Large intestine (tissue), 12 donors: ENCODE measurements at places on chromosomes 1 and 21.

- no peak for DNase-seq
Measured at GRCh38 chr1:147077936-147078605, 94.2 kb downstream of the PRKAB2 start.

GRCh38 chr1:28718586-28719331 lies 18.0 kb upstream of the YTHDF2 start:
- DNase-seq: no peak

DNA sequence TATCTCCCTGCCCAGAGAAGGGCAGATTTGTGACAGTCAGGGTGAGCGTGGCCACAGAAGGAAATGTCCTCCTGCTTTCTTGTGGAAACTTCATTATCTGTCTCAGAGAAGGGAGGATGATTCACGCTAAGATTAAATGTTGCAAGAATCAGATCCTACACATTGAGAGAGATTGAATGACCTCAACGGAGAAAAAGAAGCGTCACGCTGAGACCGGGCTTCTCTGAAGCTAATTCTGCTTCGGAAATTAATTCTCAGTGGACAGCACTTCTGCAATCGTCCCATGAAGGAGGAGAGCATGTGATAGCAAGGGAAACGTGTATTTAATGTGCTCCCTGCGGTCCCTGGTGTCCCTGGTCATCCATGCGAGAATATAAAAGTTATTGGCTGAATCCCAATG lies 19.8 kb upstream of the C1orf21 start:
- no peak for DNase-seq

DNA sequence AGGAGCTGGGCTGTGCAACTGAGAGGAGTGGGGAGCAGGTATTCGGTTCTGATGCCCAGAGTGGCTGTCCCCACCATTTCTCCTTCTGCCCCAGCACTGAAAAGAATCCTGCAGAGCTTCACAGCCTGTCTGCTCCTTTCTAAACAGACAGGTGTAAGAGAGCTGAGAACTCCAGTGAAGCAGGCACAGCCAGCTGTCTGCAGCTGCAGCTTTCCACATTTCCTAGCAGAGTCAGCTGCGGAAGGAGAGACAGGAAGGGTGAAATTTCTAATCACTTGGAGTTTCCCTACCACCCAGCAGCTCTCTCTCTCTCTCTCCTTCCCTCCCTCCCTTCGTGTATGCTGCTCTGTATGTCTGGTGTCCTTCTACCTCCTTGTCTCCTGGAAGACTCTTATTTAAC lies 40.5 kb upstream of the GJB5 start:
- DNase-seq: no peak

DNA sequence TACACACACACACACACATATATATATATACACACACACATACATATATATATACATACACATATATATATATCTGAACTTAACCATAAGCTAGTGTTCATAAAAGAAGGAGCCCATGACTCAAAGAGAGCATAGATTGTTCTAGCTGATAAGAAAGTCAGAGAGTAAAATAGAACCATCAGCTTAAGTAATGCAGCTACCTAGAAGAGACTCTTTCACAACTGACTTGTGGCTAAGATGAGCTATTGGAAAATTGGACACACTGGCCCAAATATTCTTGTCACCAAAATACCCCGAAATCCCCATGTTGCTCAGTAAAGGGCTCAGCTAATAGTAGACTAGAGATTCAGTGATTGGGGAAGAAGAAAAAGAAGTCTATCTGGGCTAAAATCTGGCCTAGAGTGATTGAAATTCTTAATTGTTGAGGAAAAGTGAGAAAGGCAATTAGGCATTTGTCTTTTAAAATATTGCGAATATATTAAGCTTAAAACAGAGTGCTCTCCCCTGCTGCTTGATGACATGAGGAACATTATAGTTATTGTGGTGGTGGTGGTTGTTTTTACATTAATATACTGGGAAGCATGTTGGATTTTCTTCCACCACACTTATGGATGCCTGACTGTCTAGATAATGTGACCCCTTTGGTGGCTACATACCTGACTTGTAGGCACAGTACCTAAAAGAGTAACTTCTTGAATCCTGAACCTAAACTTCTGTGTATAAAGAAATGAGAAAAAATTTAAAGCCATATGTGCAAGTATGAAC lies 6.3 kb downstream of the SLAMF1 start:
- DNase-seq: no peak

- DNase-seq: no peak
Measured at GRCh38 chr1:76335882-76336281, 261.3 kb downstream of the ST6GALNAC3 start.

DNA sequence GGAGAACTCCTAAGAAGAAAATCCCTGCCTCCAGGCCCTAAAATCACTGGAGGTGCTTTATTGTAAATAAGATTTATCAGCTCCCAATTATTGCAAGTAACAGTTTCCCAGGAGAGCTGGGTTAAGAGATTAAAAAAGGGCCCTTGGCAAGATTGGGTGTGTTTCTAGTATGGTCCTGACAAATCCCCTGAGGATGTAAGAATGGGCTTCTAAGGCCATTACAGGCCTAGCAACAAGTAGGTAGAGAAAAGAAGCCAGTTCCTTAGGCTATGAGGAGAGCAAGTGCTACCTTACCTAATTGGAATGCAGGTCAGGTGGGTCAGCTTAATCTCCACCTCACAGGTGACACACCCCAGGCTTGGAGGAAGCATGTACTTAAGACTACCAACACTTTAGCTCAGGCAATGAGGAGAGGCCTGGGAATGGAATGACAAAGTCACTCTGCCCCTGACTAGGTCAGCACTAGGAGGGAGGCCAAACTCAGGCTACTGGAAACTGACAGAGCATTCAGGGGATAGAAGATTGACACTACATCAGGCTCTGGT lies 6.8 kb upstream of the OTUD7B start:
- DNase-seq: peak; percentile 80

GRCh38 chr1:196407358-196408051 lies 200.7 kb downstream of the KCNT2 start:
- no peak for DNase-seq

GRCh38 chr1:236870721-236871120 lies 75.6 kb downstream of the MTR start:
- no peak for DNase-seq

GRCh38 chr1:156550346-156550745 lies 22.0 kb downstream of the IQGAP3 start:
- no peak for DNase-seq

- no peak for DNase-seq
Measured at GRCh38 chr1:171296897-171297296, 17.1 kb upstream of the FMO4 start.

DNA sequence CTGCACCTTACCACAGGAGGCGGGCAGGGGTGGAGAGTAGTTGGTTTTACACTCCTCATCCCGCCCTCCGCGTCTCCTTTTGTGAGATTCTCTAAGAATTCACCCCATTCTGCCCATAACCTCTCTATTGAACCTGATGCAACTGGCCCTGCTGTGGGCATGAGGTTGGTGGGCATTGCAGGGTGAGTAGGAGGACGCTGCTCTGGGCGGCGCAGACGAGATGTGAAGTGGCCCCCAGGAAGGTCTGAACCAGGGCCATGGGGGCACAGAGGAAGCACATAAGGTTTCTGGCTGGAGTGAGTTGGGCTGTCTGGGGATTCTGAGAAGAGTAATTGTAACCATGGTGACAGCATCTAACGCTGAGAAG lies 8.8 kb downstream of the PADI1 start:
- no peak for DNase-seq

GRCh38 chr1:36023098-36023769 lies 60.7 kb upstream of the TEKT2 start:
- no peak for DNase-seq

GRCh38 chr1:183148599-183148998 lies 37.5 kb upstream of the LAMC2 start:
- DNase-seq: no peak

GRCh38 chr1:32981003-32981901 lies 16.6 kb upstream of the RNF19B start:
- DNase-seq: peak; percentile 66

DNA sequence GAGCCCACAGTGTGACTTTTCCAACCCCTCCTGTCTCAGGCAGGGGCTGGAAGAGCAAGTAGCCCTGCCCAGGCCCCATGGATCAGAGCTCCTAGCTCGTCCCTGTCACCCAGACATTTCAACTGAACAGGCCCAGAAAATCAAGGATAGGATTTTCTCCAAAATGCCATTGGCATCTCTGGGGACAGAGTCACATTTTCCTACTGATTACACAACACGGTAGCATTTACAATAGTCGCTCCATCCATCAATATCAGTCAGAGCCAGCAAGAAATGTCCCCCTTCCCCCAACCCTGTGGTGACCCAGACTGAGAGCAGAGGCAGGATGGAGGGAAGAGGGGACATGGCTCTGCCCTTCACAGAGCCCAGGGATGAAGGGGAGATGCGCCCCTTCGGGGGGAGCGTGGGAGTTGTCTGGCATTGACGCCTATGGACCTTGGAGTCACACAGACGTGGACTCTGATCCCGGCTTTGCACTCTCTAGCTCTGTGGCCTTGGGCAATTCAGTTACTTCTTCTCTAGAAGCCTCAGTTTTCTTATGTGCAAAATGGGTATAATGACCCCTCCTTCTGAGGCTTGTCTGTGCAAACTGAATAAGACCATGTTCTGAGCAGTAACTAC lies 275.6 kb downstream of the FOXD2 start:
- no peak for DNase-seq

DNA sequence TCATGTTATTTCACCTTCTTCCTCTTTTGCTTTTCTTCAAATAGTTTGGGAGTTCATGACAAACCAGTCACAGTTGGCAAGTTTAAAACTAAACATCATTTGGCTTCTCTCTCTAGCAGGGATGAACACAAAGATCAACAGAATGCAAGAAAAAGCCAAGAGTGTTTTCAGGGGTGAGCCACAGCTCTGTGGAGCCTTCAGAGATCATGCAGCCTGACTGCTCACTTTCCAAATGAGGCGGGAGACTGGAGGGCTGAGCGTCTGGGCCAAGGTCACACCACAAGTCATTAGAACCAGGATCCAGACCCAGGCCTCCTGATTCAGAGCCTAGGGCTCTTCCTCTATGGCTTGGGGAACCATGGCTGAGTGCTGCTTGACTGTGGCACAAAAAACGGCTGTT lies 2.7 kb downstream of the DPT start:
- DNase-seq: no peak

- no peak for DNase-seq
Measured at GRCh38 chr21:25979845-25980616, 190.5 kb downstream of the APP start.

DNA sequence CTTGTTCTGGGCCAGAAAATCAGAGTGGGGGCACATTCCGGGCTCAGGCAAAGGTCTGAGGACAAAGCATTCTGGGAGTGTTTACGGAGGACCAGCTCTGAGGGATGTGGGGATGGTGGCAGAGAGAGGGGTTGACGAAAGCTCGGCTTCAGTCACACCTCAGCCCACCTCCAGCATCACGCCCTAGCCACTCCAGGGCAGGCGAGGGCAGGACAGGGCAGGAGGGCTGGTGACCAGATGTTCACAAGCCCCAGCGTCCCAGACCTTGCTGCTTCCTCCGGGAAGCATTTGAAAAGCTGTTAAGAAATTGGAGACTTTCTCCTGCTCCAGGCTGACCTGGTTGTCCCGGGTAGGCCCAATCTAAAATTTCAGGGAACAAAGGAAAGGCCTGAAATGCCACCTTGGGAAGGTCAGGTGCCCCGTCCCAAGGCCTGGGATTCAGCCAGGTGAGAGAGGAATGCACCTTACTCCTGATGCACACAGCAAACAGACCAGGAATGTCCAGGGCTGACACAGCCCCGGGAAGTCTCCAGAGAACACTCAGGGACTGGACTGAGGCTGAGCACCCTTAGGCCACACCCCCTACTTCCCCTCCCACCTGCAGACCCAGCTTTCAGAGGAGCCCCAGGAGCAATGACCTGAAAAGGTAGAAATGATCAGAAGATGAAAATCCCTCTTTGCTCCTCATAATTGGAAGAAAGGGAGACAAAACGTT lies 71.9 kb upstream of the KLHDC7A start:
- DNase-seq: no peak

DNA sequence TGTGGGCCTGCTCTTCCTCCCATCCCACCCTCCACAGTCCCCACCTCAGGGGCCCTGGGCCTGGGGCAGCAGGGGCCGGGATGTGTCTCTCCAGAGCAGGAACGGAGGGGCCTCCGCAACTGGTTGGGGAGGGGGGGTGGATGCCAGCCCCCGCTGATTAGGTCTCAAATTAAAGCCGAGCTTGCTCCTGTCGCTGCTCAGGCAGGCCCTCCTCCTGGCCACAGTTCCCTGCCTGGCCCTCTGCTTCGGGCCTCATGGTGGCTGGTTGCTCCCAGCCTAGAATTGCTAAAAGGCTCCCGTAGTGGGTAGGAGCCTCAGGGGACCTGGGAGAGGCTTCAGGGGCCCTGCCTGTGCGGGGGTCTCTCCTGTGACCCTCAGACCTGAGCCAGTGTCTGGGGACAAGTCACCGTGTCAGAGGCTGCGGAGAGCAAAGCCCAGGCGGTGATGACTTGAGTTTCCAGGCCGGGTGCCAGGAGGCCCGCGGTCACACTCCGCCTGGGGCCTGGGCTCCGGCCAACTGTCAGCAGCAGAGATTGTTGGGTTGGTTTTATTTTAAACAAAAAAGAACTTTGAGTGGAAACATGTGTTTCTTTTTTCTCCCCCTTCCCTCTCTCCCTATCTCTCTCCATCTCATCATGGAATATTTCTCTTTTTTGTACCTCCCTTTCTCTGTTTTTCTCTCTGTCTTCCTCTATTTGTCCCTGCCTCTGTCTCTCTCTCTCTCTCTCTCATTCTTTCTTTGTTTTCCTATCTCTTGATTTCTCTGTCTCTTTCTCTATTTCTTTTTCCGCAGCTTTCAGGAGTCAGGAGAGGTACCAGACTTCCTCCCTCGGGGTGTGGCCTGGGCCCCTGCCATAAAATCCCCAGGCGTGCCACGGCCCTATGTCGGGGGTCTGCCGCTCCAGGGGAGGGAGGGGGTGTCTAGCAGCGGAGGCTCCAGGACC lies 20.0 kb upstream of the EPHA2 start:
- peak; percentile 77 for DNase-seq

- no peak for DNase-seq
Measured at GRCh38 chr1:6835139-6835538, 49.9 kb downstream of the CAMTA1 start.

DNA sequence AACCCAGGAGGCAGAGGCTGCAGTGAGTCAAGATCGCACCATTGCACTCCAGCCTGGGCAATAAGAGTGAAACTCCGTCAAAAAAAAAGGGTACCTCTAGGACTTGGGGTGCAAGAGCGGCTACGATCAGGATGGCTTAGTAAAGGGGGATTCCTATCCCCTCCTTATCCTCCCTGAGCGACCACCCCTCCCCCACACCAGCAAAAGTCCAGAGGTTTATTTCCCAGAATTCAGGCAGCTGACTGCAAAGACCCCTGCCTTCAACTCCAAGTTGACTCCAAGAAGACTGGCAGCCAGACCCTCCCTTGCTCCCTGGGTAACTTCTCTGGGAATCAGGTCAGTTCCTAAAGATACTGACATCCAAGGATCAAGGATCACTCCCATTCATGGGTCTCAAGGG lies 12.4 kb upstream of the PRDM16 start:
- DNase-seq: no peak

- peak; percentile 47 for DNase-seq
Measured at GRCh38 chr1:54940042-54940441, 40.4 kb upstream of the TMEM61 start.

GRCh38 chr1:87744056-87744455 lies 415.4 kb downstream of the LMO4 start:
- DNase-seq: no peak
